AG04449 (cell line): ENCODE measurements at places on chromosomes 1 and 21.
A peak's percentile ranks its signal among the peaks of the same experiment; 100 is the strongest.

- no peak for DNase-seq
Measured at GRCh38 chr1:162676087-162676486, 43.8 kb downstream of the DDR2 start.

GRCh38 chr1:186849271-186849671 is 20.5 kb downstream of the PLA2G4A start:
- DNase-seq: no peak

DNA sequence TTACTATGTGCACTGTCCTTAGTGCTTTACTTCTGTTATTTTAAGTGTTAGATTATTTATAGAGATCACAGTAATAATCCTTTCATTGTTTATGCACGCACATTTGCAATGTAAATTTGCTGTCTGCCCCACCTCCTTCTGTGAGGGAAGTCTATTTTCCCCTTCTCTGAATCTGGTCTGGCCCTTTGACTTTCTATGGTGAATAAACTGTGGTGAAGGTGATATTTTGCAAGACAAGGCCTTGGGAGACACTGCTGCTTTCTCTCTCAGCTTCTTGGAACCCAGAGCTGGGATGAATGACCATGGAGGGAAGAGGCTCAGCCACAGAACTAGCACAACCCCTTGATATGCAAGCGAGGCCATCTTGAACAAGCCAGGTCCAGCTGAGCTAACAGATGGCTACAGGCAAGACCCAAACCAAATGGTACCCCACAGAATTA is 156.3 kb downstream of the ST6GALNAC3 start:
- DNase-seq: no peak

- DNase-seq: no peak
Measured at GRCh38 chr1:58594546-58594945, 17.5 kb upstream of the TACSTD2 start.

DNA sequence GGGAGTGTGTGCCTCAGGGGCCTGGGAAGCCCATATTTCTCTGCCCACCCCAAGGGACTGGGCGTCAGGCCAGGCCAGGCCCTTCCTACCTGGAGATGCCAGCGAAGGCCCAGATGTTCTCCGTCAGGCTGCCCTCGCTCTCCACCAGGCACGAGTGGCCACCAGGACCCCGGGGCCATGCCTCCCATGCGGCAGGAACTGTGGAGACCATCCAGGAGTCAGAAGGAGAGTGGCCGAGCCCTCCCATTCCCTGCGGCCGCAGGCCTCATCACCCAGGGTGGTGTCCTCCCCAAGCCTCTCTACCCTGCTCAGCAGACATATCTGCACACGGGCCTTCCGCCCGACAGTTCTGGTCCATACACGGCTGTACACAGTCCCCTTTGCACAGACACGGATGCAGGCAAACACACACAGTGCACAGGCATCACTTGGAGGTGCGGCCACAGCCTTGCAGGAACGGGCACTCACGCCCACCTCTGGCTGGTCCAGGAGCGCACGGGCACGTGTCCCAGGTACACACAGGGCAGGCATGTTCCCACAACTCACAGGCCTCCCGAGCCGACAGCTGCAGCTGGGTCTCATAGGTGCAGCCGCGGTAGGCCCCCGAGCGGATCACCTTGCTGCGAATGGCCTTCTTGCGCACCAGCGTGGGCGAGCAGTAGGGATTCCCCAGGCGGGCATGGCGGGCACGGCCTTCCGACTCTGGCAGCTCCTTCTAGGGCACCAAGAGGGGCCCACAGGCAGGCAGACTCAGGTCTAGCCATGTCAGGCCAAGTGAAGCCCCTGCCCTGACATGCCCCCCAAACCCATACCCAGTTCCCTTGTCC is 5.9 kb upstream of the KIF17 start:
- DNase-seq: no peak

DNA sequence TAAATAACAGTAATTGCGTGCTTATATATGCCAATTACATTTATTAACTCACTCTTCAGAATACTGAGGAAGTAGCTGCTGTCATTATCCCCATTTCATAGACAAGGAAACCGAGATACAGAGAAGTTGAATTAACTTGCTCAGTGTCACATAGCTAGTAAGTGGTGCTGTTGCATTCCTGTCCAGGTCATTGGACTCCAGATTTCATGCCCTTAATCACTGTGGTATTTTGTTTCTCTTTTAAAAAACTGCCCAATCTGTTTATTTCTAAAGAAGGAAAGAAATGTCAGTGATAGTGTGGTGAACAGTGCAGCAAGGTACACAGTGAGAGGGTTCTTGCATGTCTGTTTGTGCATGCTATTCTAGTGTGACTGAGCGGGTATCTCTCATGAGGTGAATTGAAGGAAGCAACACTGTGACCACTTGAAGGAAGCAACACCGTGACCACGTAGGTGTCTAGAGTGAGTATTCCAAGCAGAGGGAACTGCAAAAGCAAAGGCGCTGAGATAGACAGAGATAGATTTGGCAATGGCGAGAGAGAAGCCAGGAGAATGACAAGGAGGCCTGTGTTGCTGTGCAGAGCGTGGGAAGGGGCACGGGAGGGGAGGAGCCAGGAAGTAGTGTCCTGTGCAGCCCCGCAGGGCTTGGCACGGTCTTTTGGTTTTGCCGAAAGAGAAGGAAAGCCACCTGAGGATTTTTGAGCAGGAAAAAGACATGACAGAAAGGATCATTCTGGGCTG is 95.9 kb downstream of the CAMTA1 start:
- no peak for DNase-seq

DNA sequence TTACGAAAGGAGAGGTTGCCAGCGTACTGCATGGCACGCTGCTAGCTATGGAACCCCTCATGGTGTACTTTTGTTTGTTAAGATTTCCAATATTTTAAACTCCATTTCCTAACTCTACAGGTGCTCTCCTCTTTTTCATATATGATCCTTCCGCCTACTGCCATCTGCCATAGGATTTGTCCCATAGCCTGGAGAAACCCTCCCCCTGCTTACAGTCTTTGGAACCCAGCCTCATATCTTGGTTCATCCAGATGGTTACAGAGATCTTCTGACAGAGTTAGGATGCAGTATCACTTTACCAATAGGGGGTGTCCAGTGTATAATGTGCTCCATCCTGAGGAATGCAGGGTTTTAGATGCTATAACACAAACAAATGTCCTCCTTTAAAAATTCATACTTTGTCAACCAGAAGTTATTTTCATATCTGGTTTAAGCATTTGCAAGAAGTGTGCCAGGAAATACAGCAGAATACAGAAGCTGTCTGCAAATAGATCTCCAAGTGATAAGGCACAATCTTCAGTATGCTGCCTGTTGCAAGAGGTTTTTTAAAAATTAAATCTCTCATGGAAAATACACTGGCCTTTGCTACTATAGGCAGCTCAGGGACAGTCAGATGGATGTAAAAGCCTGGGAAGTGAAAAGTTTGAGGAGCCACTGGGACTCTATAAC is 377.8 kb downstream of the KCNH1 start:
- no peak for DNase-seq

- DNase-seq: no peak
Measured at GRCh38 chr1:6438047-6438525, 13.5 kb downstream of the ESPN start.

DNA sequence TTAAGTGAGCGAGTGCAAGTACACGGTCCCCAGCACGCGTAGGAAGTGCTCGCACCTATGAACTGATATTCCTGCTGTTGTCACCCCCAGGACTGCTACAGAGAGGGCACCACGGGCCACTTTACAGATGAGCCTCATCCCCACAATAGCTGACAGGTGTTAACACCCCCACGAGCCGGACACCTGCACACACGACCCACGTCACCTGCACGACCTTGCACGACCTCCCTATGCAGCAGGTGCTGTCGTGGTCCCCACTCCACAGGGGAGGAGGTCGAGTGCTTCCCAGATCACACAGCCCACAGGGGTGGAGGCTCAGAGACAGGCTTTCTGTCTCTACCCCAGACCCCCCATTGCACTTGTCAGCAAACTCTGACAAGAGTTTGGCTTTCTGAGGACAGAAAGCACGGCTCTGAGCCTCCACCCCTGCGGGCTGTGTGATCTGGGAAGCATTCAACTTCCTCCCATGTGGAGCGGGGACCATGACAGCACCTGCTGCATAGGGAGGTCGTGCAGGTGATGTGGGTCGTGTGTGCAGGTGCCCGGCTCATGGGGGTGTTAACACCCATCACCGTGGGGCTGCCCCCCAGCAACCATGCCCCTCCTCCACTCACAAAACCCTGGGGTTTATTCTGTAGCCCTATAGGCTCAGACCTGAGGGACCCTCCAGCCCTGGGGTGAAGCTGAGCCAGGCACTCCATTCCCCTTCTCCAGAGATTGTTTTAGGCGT is 80.8 kb downstream of the MATN1 start:
- DNase-seq: no peak

DNA sequence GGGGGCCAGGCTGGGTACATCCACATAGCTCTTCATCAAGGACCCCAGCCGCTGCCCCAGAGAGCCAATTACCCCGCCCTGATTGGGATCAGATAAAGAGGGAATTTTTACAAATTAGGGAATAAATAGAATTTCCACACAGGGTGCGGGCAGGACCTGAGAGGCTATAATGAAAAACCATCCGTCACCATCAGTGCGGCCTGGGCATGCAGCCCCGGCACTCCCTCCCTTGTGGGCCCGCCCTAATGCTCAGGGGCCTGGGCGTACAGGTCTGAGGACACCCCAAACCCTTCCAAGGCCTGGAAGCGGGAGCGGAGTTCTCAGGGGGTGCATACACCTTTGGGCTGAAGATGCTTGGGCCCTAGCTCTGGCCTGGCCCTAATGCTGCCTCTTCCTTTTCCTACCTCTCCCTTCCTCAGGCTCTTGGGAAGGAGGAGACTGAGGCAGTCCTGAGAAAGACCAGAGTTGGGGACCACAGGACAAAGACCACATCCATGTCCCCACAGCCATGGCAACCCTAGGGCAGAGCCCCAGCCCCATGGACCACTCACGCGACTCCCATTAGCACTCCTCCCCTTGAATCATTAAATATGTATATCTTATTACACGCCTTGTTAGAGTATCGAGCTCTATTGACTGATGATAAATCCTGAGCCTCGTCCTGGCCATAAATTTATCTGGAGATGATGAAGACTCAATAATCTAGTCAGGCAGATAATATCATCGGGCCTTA is 16.3 kb downstream of the DMAP1 start:
- DNase-seq: no peak

DNA sequence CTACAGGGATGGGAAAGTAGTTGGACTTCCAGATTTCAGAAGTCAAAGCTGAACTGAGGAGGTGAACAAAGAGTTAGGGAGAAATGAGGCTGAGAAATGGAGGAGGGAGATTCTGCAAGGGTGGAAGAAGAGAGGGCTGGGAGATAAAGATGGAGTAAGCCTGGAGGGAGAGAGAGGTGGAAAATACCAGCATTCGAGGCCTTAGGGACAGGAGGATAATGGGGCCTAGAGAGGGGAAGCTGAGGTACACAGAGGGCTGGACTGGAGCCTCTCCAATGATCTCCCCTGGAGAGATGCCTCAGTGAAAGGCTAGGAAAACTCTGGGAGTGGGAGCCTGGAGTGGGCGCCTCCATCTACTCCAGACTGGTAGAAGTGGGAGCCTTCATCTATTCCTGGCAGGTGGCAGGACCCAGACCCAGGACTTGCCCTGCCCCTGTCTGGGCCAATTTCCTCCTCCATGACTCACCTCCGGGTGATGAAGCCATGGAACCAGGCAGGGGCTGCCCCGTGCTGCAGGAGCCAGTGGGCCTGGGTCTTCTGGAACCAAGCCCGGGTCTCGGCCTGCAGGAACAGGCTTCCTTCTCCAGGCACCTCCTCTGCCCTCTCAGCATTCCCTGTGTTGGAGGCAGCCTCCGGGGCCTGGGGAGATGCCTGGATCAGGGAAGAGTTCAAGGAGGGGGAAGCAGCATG is 1.9 kb downstream of the SH2D2A start:
- DNase-seq: no peak

DNA sequence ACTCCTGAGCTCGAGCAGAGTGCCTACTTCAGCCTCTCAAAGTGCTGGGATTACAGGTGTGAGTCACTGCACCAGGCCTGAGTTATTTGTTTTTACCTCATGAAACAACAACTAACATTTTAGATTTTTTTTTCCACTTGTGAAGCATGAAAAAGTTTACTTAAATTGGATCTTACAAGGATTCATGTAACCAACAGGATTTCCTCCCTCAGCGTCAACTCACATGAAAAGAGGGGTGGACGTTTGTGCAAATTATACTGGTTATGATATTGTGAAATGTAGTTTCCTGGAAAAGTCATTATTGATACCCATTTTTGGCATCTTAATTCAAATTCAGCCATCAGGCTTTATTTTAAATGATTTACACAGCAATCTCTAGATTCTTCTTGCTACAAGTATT is 6.5 kb downstream of the CNST start:
- no peak for DNase-seq

GRCh38 chr21:36156815-36157670 is at the start of gene DOP1B:
DOP1B (plus strand) TSS chr21:36156824; CDS start chr21:36164734, 7,910 bp downstream.
- DNase-seq: no peak

- no peak for DNase-seq
Measured at GRCh38 chr1:193325771-193326170, 139.4 kb upstream of the B3GALT2 start.

DNA sequence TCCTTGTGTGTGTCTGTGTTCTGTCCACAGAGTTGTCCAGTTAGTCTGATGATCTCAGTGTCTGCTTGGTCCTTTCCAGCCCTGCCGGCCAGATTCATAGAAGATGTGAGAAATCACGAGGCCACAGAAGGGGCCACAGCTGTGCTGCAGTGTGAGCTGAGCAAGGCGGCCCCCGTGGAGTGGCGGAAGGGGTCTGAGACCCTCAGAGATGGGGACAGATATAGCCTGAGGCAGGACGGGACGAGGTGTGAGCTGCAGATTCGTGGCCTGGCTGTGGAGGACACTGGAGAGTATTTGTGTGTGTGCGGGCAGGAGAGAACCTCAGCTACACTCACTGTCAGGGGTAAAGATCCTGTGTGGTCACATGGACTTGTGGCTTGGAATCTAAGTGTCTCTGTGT is 95.8 kb downstream of the OBSCN start:
- no peak for DNase-seq

- peak; percentile 70 for DNase-seq
Measured at GRCh38 chr1:93471911-93472310, 24.0 kb downstream of the FNBP1L start.

DNA sequence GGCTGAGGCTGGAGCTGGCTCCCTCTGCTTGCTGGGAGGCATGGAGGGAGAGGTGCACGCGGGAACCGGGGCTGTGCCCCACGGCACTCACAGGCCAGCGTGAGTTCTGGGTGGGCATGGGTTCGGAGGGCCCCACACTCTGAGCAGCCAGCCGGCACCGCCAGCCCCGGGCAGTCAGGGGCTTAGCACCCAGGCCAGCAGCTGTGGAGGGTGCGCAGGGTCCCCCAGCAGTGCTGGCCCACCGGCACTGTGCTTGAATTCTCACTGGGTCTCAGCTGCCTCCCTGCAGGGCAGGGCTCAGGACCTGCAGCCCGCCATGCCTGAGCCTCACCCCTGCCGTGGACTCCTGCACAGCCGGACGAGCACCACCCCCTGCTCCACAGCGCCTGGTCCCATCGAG is 164.9 kb upstream of the PLD5 start:
- no peak for DNase-seq

GRCh38 chr1:119953266-119953998 is 57.1 kb upstream of the ADAM30 start:
- DNase-seq: no peak

DNA sequence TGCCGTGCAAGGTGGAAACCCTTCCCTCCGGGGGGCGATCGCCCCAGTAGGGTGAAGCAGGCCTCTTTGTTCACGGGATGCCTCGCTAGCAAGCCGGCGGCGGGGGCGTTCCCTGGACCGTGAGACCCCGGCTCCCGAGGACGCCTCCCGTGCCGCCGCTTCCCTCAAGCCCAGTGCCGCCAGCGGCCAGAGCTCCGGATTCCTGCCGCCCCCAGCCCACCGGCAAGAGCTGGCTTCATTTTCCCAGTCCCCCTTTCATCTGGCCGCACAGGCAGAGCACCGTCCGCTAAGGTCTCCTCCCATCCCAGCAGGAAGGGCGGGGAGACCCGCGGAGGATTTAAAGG is 16.3 kb downstream of the IER5 start:
- DNase-seq: no peak
